ENCODE measurements at places on chromosomes 1 and 21. TPM values are rescaled to one million over a fixed set of nuclear protein-coding genes. Genes with fewer than 3 reads are reported as not detected.
A peak's percentile ranks its signal among the peaks of the same experiment; 100 is the strongest.

DNA sequence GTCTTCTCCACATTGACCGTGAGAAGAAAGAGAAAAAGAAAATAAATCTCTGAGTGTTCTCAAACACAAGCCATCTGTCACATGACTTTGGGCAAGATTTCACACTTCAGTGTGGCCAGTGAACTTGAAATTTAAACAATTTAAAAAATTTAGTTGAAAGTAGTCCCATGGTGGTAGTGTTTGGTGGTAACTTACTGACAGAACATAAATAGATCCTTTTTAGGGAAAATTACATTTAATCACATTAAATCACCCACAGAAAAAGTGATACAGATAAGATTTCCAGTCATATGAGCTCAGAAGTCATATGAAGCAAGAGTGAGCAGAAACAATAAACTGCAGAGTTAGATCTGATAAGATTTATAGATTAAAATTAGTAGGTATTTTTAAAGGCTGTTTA is 31.9 kb upstream of the SGIP1 start:
- H3K4me1 ChIP-seq, result peaks cover 2% of the 10 kb centered on the region
- no peaks in the 10 kb centered on the region for H3K27me3 ChIP-seq
- H3K27ac ChIP-seq, result no peak overlapping the region
- no peak overlapping the region for H3K4me3 ChIP-seq
- no peaks in the 10 kb centered on the region for H3K36me3 ChIP-seq

- H3K4me1 ChIP-seq, result peaks cover 2% of the 10 kb centered on the region
- H3K27me3 ChIP-seq, result peaks cover 4% of the 10 kb centered on the region
- H3K36me3 ChIP-seq, result no peaks in the 10 kb centered on the region
- H3K4me3 ChIP-seq, result no peak overlapping the region
- H3K27ac ChIP-seq, result no peak overlapping the region
These were observed 55.9 kb downstream of the NENF start for GRCh38 chr1:212488436-212489283.

- no peak for DNase-seq
- no peak overlapping the region for H3K27ac ChIP-seq
- H3K36me3 ChIP-seq, result peaks cover 12% of the 10 kb centered on the region
- H3K4me3 ChIP-seq, result no peak overlapping the region
These were observed 258.9 kb upstream of the PROX1 start for GRCh38 chr1:213728593-213729536.

DNA sequence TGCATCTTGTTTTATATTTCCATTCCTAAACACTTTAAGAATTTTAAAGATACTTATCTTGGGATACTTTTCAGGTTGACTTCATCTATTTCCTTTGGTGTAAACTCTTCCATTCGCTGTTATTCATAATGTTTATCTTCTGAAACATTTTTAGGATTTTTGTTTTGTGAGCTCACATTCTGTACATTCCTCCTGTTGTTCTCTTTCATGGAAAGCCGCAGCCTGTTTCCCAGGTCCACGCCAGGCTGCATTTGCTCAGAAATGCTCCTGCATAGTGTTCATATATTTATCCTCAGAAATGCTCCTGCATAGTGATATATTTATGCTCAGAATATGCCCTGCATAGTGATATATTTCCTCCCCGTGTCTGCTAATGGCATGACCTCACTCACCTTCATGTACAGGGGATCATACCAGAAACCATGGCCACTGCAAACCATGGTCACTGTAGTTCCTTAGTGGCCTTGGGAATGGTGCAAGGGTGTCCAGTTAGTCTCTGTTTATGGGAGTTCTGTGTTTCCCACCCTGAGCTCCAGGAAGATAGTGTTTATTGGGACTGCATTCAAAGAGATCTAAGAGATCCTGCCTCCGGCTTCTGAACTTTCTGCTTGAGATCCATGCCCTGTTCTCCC is 153.9 kb upstream of the GREM2 start:
- H3K27me3 ChIP-seq, result no peaks in the 10 kb centered on the region
- H3K4me1 ChIP-seq, result no peaks in the 10 kb centered on the region
- H3K27ac ChIP-seq, result no peak overlapping the region
- no peaks in the 10 kb centered on the region for H3K36me3 ChIP-seq
- no peak overlapping the region for H3K4me3 ChIP-seq
- DNase-seq, result no peak

DNA sequence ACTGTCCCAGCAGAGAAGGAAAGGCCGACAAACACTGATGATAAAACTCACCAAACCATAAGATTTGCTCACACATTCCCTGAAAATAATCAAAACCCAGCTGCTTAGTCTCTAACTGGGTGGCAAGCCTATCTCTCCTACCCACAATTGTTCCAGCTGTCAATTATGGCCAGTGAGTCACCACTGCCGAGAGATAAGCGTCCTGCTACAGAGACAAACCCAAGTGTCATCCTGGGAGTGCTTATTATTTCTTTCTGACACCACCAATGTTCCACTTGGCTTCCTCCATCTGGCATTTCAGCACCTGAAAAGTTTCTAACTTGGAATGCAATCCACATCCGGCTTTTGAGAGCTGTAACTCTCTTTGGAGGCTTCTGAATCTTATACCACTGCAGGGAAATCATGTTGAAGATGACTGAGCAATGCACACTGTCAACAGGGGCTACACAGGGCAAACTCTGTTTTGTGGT is 51.5 kb upstream of the VAV3 start:
- peaks cover 13% of the 10 kb centered on the region for H3K4me1 ChIP-seq
- no peaks in the 10 kb centered on the region for H3K27me3 ChIP-seq
- no peak for DNase-seq
- H3K4me3 ChIP-seq, result no peak overlapping the region
- H3K27ac ChIP-seq, result no peak overlapping the region

DNA sequence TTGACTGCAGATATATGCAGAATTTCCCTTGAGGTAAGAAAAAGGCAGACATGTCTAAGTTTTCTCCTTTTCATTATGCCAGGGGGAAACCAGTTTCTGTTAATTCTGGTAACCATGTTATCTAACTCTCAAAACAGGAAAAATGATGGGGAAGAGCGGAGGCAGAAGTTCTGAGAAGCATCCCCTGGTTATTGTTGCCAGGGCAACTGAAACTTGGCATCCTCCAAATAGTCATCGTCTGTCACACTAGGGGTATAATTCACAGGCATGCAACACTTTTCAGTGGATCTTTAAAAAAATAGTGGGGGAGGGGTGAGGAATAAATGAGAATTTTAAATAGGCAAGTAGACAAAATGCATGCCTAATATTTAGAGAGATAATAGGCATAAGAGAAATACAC is 715.3 kb upstream of the CXADR start:
- DNase-seq, result no peak
- H3K27me3 ChIP-seq, result no peaks in the 10 kb centered on the region
- H3K36me3 ChIP-seq, result no peaks in the 10 kb centered on the region
- no peaks in the 10 kb centered on the region for H3K4me1 ChIP-seq

- peaks cover 4% of the 10 kb centered on the region for H3K4me1 ChIP-seq
- no peaks in the 10 kb centered on the region for H3K36me3 ChIP-seq
- no peak overlapping the region for H3K27ac ChIP-seq
- peak; percentile 45 for DNase-seq
- no peak overlapping the region for H3K4me3 ChIP-seq
These were observed 9.4 kb downstream of the EPHA2 start for GRCh38 chr1:16146279-16147155.

- peaks cover 5% of the 10 kb centered on the region for H3K36me3 ChIP-seq
- peaks cover 13% of the 10 kb centered on the region for H3K27me3 ChIP-seq
- peak overlapping the region; percentile 12 for H3K27ac ChIP-seq
- DNase-seq, result no peak
These were observed 63.9 kb downstream of the CD247 start for GRCh38 chr1:167454304-167454893.

DNA sequence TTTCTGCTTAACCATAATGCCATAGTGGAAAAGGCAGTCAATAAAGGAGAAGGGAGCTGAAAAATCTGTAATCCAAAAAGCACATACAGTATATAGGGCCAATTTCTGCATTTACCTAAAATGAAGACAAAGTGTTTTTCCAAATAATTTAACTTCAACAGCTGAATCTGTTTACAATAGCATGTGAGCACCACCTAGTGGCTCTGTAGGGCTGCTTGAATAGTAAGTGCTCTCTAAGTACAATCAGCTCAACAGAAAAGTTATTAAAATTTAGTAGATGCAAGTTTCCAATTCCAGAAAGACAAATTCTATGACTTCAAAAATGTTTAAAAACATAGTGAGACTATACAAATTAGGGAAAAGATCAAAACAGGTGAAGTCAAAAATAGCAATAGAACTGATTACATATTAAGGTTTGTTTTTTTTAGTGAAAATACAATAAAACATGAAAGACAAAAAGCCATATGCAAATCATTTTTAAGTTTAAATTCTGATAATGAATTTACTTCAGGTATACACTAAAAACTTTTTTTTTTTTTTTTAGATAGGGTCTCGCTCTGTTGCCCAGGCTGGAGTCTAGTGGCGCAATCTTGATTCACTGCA is 220.0 kb downstream of the SETD4 start:
- peaks cover 3% of the 10 kb centered on the region for H3K4me1 ChIP-seq
- H3K36me3 ChIP-seq, result no peaks in the 10 kb centered on the region
- peaks cover 2% of the 10 kb centered on the region for H3K27me3 ChIP-seq
- DNase-seq, result peak; percentile 35
- no peak overlapping the region for H3K27ac ChIP-seq
- no peak overlapping the region for H3K4me3 ChIP-seq

DNA sequence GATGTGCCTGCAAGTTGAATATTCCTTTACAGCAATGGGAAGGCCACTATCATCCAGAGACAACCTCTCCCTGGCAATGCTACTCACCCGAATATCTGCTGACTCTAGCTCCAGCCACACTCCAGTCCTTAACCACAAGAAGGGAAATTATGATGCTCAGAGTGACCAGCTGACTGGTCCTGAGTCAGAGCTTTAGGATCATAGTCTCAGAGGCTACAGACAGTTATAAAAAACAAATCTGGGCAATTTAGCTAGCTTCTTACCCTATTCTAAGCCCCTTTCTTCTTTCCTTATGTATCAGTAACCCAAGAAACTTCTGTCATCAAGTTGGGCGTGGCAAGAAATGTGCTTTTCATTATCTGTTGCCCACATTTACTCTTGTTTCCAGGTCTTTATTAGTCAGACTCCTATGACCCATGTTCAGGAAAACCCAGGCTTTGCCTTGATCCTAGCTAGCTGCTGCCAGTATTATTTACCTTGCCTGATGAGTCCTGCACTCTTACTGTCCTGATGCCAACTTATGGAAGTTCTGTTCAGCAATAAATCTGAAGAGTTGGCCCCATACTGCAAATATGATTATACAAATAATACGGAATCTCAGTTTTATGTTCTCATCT is 207.0 kb downstream of the TTLL7 start:
- H3K27ac ChIP-seq, result no peak overlapping the region
- H3K36me3 ChIP-seq, result no peaks in the 10 kb centered on the region
- no peaks in the 10 kb centered on the region for H3K4me1 ChIP-seq
- DNase-seq, result no peak
- no peaks in the 10 kb centered on the region for H3K27me3 ChIP-seq

GRCh38 chr1:238647877-238648276 is 738.5 kb upstream of the CHRM3 start:
- H3K4me1 ChIP-seq, result peaks cover 4% of the 10 kb centered on the region
- no peak overlapping the region for H3K27ac ChIP-seq
- DNase-seq, result no peak
- H3K27me3 ChIP-seq, result no peaks in the 10 kb centered on the region
- no peaks in the 10 kb centered on the region for H3K36me3 ChIP-seq

DNA sequence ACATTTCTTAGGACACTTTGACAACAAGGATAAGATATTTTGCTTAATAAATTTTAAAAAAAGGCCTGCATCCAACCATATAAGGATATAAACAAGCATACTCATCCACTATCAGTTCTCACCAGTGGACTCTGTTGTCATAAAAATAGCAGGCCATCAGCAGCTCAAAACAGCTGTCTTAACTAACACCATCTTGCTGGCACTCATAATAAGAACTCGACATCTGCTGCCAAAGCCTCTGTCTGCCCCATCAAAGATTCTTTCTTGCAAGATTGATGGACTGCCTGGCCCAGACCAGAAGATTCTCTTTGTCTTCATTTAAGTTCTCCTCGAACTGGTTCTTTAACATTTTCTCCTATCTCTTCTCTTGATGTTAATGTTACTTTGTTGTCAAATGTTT is 10.1 kb downstream of the JMJD4 start:
- H3K4me3 ChIP-seq, result no peak overlapping the region
- peaks cover 6% of the 10 kb centered on the region for H3K36me3 ChIP-seq
- peaks cover 4% of the 10 kb centered on the region for H3K4me1 ChIP-seq
- H3K27ac ChIP-seq, result no peak overlapping the region
- no peak for DNase-seq
- H3K27me3 ChIP-seq, result peaks cover 12% of the 10 kb centered on the region

DNA sequence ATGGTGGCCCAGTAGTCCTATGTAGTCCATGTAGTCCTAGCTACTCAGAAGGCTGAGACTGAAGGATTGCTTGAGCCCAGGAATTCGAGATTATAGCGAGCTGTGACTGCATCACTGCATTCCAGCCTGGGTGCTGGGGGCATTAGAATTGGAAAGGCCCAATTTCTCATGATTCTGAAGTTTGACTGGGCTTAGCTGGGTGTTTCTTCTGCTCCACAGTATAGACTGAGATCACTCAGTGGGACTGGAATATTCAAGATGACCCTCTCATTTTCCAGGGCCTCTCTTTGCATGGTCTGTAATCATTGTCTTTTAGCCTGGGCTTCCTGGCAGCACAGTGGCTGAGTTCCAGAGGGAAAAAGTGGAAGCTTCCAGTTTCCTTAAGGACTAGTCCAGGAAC is 26.2 kb downstream of the MROH7 start:
- H3K27ac ChIP-seq, result no peak overlapping the region
- H3K36me3 ChIP-seq, result no peaks in the 10 kb centered on the region
- H3K4me3 ChIP-seq, result no peak overlapping the region
- peaks cover 6% of the 10 kb centered on the region for H3K4me1 ChIP-seq
- H3K27me3 ChIP-seq, result peaks cover 5% of the 10 kb centered on the region

KRTAP19-2 gene
- total RNA-seq, result not detected

CR2 gene
- not detected for total RNA-seq

BTBD8 gene
- total RNA-seq, result 13.4 TPM

TDRD5 gene
- not detected for total RNA-seq

CHODL gene
- 5.5 TPM for total RNA-seq

MNDA gene
- total RNA-seq, result not detected
